ENCODE measurements at places on chromosomes 7 and 10. TPM values are rescaled to one million over a fixed set of nuclear protein-coding genes. Genes with fewer than 3 reads are reported as not detected.

Gene NACAD
- total RNA-seq, result 21.6 TPM

Gene FOXP2
- 8.0 TPM for total RNA-seq

- no peak overlapping the region for H3K4me3 ChIP-seq
- no peaks in the 10 kb centered on the region for H3K36me3 ChIP-seq
- no peaks in the 10 kb centered on the region for H3K4me1 ChIP-seq
- no peak for DNase-seq
- no peaks in the 10 kb centered on the region for H3K27me3 ChIP-seq
- H3K27ac ChIP-seq, result no peak overlapping the region
Measured at GRCh38 chr10:25039531-25039930, 23.1 kb downstream of the THNSL1 start.

- DNase-seq, result no peak
- H3K36me3 ChIP-seq, result no peaks in the 10 kb centered on the region
- no peak overlapping the region for H3K4me3 ChIP-seq
- no peak overlapping the region for H3K27ac ChIP-seq
- no peaks in the 10 kb centered on the region for H3K27me3 ChIP-seq
Measured at GRCh38 chr7:135184254-135184841, 13.8 kb upstream of the CYREN start.

GRCh38 chr7:80934321-80934720 is 15.5 kb upstream of the SEMA3C start:
- H3K27ac ChIP-seq, result no peak overlapping the region
- no peaks in the 10 kb centered on the region for H3K27me3 ChIP-seq
- H3K4me1 ChIP-seq, result no peaks in the 10 kb centered on the region
- H3K36me3 ChIP-seq, result no peaks in the 10 kb centered on the region

DNA sequence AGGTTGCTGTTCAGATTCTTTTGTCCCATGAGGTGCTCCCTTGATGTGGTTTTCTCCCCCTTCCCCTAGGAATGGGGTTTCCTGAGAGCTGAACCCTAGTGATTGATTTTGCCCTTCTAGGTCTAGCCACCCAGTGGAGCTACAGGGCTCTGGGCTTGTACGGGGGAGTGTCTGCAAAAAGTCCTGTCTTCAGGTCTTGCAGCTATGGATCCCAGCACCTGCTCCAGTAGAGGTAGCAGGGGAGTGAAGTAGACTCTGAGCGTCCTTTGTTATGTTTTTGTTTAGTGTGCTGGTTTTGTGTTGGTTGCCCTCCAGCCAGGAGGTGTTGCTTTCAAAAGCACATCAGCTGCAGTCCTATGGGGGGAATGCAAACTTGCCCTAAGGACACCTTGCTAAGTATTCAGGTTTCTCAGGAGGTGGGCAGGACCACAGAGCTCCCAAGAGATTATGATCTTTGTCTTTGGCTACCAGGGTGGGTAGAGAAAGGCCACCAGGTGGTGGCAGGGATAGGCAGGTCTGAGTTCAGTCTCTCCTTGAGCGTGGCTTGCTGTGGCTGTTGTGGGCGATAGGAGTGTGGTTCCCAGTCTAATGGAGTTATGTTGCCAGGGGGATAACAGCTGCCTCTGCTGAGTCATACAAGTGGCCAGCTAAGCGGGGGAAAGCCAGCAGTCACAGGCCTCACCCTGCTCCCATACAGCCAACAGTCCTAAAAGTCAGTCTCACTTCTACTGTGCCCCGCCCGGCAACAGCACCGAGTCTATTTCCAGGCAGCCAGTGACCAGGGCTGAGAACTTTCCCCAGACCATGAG is 92.4 kb upstream of the JCAD start:
- no peak overlapping the region for H3K4me3 ChIP-seq
- DNase-seq, result no peak
- no peaks in the 10 kb centered on the region for H3K4me1 ChIP-seq
- H3K36me3 ChIP-seq, result no peaks in the 10 kb centered on the region

DNA sequence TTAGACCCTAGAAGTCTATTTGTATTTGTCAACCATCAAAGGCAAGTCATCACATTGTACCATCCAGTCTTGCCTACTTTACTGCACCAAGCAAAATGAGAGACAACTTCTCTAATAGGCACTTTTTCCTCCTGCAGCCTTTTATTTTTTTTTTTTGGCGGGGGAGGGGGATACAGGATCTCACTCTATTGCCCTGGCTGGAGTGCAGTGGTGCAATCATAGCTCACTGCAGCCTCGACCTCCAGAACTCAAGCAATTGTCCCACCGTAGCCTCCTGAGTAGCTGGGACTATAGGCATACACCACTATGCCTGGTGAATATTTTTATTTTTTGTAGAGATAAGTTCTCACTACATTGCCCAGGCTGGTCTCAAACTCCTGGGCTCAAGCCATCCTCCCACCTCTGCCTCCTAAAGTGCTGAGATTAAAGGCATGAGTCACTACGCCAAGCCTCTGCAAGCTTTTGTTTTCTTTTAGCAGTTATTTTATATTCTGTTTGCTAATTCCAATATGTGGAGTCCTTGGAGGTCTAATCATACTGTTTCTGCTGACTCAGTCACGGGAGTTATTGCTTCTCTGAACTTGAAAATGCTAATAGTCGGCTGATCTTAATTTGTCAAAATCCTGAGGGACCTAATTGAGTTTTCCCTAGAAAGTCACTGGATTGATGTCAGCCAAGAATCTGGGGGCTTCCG is 14.2 kb downstream of the KPNA7 start:
- H3K4me3 ChIP-seq, result no peak overlapping the region
- peaks cover 2% of the 10 kb centered on the region for H3K4me1 ChIP-seq
- H3K27me3 ChIP-seq, result no peaks in the 10 kb centered on the region
- no peaks in the 10 kb centered on the region for H3K36me3 ChIP-seq

DNA sequence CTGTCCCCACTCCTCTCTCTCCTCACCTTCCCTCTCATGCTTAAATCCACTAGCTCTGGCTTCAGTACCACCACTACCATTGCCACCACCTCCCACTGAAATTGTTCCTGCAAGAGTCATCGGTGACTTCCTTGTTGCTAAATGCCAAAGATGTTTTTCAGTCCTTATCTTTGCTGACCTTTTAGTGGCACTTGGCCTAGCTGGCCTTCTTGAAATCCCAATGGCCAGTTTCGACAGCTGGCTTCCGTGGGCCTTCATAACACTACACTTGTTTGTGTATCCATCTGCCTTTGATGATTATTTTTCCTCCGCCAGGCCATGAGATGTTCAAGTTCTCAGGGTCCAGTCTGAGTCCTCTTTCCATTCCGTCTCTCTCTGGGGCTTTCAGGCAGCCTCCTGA is 118.2 kb upstream of the NANOS1 start:
- no peaks in the 10 kb centered on the region for H3K36me3 ChIP-seq
- no peak for DNase-seq
- H3K4me1 ChIP-seq, result no peaks in the 10 kb centered on the region
- no peaks in the 10 kb centered on the region for H3K27me3 ChIP-seq
- H3K27ac ChIP-seq, result no peak overlapping the region

GRCh38 chr7:3260401-3260715 is 40.7 kb upstream of the SDK1 start:
- H3K27me3 ChIP-seq, result no peaks in the 10 kb centered on the region
- H3K36me3 ChIP-seq, result no peaks in the 10 kb centered on the region
- H3K27ac ChIP-seq, result peak overlapping the region; percentile 37

DNA sequence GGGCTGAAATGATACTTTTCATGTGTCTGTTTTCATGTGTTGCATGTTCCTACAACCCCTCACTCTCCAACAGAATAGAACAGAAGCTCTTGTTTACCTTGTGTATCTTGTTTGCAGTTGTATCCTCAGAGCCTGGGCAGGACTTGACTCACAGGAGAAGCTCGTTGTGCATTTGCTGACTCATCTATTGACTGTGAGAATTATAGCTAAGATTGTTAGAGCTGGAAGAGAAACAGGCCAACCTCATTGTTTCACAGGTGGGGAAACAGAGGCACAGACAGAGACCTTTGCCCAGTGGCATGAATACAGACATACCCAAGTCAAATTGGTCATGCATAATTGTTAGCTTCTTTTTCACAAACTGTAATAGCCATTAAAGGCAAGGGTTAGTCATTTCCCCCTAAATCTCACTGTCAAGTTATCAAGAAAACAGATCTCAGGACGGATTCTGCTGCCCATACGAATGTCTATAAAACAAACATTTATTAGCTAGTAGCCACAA is 4.6 kb upstream of the TSPAN15 start:
- no peak for DNase-seq
- H3K36me3 ChIP-seq, result no peaks in the 10 kb centered on the region
- H3K4me3 ChIP-seq, result no peak overlapping the region
- no peaks in the 10 kb centered on the region for H3K27me3 ChIP-seq
- H3K27ac ChIP-seq, result no peak overlapping the region

DNA sequence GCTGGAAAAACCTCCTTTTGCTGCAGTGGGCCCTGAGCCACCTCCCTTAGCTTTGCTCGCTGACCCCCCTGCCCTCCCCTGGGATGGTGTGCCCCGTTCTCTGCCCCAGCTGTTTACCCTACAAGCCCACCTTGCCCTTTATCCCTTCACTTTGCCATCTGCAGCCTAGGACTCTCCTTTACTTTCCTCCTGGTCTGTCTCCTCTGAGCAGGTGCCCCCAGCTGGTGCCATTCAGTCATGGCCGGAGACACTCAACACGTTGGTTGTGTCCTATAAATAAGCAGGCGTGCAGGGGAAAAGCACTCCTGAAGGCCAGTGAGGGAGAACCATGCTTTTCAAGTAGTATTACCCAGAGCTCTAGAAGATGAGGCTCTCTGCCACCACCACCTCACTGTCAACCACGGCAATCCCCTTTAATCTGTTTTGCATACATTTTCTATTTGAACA is 6.1 kb downstream of the RASSF4 start:
- H3K27me3 ChIP-seq, result no peaks in the 10 kb centered on the region
- peaks cover 1% of the 10 kb centered on the region for H3K4me1 ChIP-seq
- no peaks in the 10 kb centered on the region for H3K36me3 ChIP-seq
- no peak for DNase-seq
- no peak overlapping the region for H3K4me3 ChIP-seq
- H3K27ac ChIP-seq, result no peak overlapping the region

- H3K36me3 ChIP-seq, result no peaks in the 10 kb centered on the region
- no peak for DNase-seq
- H3K27me3 ChIP-seq, result no peaks in the 10 kb centered on the region
- H3K4me3 ChIP-seq, result no peak overlapping the region
- H3K4me1 ChIP-seq, result peaks cover 4% of the 10 kb centered on the region
Measured at GRCh38 chr7:66167773-66168387, 37.3 kb upstream of the TPST1 start.

GRCh38 chr10:88851706-88852105 is at the start of gene ANKRD22:
Gene ANKRD22 (minus strand): TSS chr10:88851844. CDS start chr10:88851607, 237 bp downstream.
- no peak within 1 kb of the TSS for H3K4me3 ChIP-seq
- H3K27ac ChIP-seq, result no peak within 1 kb of the TSS

GRCh38 chr10:3192856-3193635 is 20.5 kb upstream of the PITRM1 start:
- H3K4me1 ChIP-seq, result no peaks in the 10 kb centered on the region
- H3K27me3 ChIP-seq, result no peaks in the 10 kb centered on the region
- H3K27ac ChIP-seq, result no peak overlapping the region
- H3K4me3 ChIP-seq, result no peak overlapping the region

DNA sequence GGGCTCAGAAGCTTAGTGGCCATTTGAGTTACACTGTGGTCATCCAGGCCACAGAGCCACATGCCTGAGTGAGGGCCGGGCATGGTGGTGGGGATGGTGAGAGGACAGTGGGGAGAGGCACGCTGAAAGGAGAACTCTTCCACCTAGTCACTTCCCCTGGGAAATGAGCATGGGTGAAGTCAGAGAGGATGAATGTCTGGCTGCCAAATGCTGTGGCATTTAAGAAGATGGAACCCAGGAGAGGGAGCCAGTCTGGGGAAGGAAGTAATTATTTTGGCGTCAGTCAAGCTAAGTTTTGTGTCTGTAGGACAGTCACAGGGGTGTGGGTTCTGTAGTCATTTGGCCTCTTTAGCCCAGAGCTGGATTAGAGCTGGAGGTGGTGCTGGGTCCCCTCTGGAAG is 86.0 kb upstream of the PODXL start:
- no peaks in the 10 kb centered on the region for H3K4me1 ChIP-seq
- H3K27ac ChIP-seq, result no peak overlapping the region
- H3K4me3 ChIP-seq, result no peak overlapping the region
- no peaks in the 10 kb centered on the region for H3K27me3 ChIP-seq
- H3K36me3 ChIP-seq, result no peaks in the 10 kb centered on the region

GRCh38 chr10:63430999-63431356 is 34.8 kb downstream of the JMJD1C start:
- H3K4me1 ChIP-seq, result peaks cover 11% of the 10 kb centered on the region
- no peaks in the 10 kb centered on the region for H3K36me3 ChIP-seq
- no peak for DNase-seq
- H3K27ac ChIP-seq, result no peak overlapping the region
- no peak overlapping the region for H3K4me3 ChIP-seq

DNA sequence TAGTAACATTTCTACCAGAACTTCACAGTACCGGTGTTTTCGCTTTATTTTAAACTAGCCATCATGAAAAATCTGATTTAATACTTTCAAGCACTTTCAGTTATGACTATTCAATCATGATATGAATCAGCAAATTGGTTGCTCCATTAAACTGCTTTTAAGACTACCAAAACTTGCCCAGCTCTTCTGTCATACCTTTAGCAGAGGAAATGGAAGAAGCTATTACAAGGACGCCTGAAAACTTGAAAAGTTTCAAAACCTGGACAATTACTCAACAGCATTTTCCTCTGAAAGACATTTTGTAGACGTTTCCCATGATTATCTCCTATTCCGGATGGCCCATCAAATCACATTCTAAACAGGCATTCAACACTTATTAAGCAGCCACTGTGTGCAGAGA is 2.0 kb downstream of the JAZF1 start:
- no peak for DNase-seq
- no peak overlapping the region for H3K4me3 ChIP-seq
- H3K4me1 ChIP-seq, result peaks cover 3% of the 10 kb centered on the region
- H3K36me3 ChIP-seq, result no peaks in the 10 kb centered on the region
- no peak overlapping the region for H3K27ac ChIP-seq

DNA sequence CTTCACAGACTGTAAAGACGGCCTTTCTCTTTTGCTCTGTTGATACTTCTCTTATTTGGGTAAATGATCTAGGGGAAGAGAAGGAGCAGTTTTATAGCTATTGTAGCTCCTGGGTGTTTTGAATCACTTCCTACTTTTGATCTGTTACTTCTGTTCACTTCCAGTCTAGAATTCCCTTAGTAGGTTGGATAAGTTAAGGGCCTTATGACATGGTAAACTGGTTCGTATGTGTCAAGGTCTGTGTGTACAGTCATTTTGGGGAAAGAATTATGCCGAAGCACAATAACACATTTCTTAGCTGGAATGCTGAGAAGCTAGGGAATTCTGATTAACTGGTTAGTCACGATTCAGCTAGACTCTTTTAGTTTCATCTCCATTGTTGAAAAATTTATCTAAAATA is 8.1 kb downstream of the DENND10 start:
- no peak for DNase-seq
- H3K27ac ChIP-seq, result no peak overlapping the region
- H3K27me3 ChIP-seq, result no peaks in the 10 kb centered on the region
- H3K4me1 ChIP-seq, result no peaks in the 10 kb centered on the region
- no peak overlapping the region for H3K4me3 ChIP-seq

DNA sequence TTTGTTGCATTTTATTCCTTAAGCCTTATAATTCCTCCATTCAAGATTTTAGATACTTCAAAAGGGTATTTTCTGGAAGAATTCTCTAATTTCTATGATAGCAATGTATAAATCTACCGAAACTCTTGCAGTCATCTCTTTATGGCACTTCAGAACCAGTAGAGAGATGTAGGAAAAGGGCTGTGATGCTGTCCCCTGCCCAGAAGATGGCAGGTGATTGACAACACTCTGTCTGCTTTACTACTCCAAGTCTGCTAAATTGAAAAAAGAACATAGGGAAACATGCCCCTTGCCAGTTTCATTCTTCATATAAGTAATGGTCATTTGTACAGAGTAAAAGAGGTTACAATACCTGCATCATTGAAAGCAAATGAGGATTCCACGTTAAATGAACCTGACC is 5.1 kb downstream of the TCTN3 start:
- H3K27ac ChIP-seq, result no peak overlapping the region
- no peaks in the 10 kb centered on the region for H3K36me3 ChIP-seq
- H3K27me3 ChIP-seq, result no peaks in the 10 kb centered on the region
- no peak for DNase-seq
